ENCODE measurements at places on chromosomes 1 and 21. TPM values are rescaled to one million over a fixed set of nuclear protein-coding genes. Genes with fewer than 3 reads are reported as not detected.

Gene HFM1
- 0.09 TPM for total RNA-seq

Gene HHIPL2
- not detected for total RNA-seq

Gene PUM1
- total RNA-seq: 88.1 TPM

DNA sequence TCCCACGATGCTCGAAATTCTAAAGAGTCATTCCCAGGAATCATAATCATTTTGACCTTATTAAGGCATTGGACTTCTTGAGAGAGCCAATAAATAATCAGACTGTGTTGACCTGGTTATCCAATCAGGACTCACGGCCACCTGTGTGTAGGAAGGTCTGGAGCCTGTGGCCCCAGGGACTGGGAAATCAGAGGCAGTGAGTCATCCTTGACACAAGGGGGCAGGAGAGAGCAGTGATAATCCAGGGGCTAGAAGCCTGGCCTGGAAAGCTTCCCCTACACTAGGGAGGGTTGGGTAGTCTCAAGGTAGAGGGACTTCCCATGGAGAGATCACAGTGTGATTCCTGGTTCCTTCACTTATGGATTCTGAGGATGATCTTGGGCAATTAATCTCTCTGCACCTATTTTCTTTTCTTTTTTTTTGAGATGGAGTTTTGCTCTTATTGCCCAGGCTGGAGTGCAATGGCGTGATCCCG, 4.7 kb downstream of the MR1 start:
- DNase-seq: no peak
- no peaks in the 10 kb centered on the region for H3K27me3 ChIP-seq
- no peak overlapping the region for H3K27ac ChIP-seq
- peaks cover 32% of the 10 kb centered on the region for H3K4me1 ChIP-seq

Gene C2CD4D
- total RNA-seq: not detected

- no peak overlapping the region for H3K27ac ChIP-seq
- H3K4me1 ChIP-seq: no peaks in the 10 kb centered on the region
- peaks cover 89% of the 10 kb centered on the region for H3K36me3 ChIP-seq
- DNase-seq: no peak
- no peak overlapping the region for H3K4me3 ChIP-seq
- H3K27me3 ChIP-seq: no peaks in the 10 kb centered on the region
Measured at GRCh38 chr1:9600861-9601834, 12.4 kb downstream of the TMEM201 start.

DNA sequence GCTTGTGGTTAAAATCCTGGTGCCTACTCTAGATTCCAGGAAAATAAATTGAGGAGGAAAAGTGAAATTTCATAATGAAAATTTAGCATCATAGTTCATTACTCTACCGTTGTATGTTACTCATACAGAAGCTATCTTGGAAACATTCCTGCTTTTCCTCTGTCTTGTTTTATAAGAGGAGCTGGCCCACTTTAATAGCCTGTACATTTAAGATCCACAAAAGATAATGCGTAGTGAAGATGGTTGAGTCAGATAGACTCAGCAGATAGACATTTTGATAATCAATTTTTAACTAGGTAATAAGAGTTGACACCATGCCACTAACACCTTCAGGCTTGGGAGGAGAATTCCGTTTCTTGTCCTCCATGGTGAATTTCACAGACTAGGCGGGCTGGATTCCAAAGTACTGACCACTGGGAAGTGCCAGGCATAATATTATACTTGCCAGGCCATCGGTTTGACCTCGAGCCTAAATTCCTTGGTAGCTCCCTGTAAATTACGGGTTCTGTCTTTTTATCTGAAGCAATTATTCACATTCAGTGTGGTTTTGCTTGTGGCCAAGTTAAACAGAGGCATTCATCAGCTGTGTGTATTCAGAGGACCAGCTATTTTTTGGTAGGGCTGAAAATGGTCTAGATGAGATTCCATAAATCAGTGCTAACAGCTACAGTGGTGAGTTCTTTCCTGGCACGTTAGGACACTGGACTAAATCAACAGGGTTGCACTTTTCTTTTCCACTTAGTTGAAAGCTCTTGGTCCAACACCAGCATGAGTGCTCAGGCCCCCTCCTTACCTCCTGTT, 111.9 kb upstream of the KAZN start:
- no peaks in the 10 kb centered on the region for H3K36me3 ChIP-seq
- H3K4me3 ChIP-seq: no peak overlapping the region
- peak overlapping the region; percentile 37 for H3K27ac ChIP-seq
- no peaks in the 10 kb centered on the region for H3K4me1 ChIP-seq
- no peaks in the 10 kb centered on the region for H3K27me3 ChIP-seq
- DNase-seq: no peak

Gene AZIN2
- total RNA-seq: 1.5 TPM

Gene SLC6A17
- total RNA-seq: 0.26 TPM

Gene INKA2
- total RNA-seq: 4.6 TPM

Gene LCE1B
- total RNA-seq: not detected

Gene CNKSR1
- total RNA-seq: 30.9 TPM

Gene ARHGAP29
- 1.4 TPM for total RNA-seq

- H3K4me3 ChIP-seq: no peak overlapping the region
- H3K27ac ChIP-seq: no peak overlapping the region
- H3K27me3 ChIP-seq: no peaks in the 10 kb centered on the region
- H3K4me1 ChIP-seq: no peaks in the 10 kb centered on the region
- no peak for DNase-seq
- H3K36me3 ChIP-seq: no peaks in the 10 kb centered on the region
Measured at GRCh38 chr1:163205513-163205912, 2.8 kb upstream of the RGS5 start.

Gene TTLL10
- total RNA-seq: not detected

Gene NLRP3
- total RNA-seq: 1.7 TPM

DNA sequence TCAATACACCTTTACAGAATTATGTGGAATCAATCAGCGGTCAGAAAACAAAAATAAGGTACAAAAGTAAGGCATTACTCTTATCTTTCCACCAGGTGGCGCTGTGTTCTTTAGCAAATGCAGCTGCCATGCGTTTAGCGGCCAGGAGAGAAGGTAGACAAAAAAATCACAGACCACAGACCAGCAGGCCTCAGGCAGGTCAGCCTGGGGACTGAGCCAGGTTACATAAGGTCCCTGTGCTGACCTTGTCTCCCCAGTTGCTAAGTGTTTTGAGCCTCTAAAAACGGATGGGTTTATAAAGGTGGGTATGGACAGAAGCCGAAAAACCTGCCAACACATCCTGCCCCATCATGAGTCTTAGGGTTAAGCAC, 2.8 kb downstream of the RGS16 start:
- H3K36me3 ChIP-seq: peaks cover 14% of the 10 kb centered on the region
- peak overlapping the region; percentile 50 for H3K4me3 ChIP-seq
- DNase-seq: no peak
- H3K27me3 ChIP-seq: no peaks in the 10 kb centered on the region
- H3K27ac ChIP-seq: peak overlapping the region; percentile 12

DNA sequence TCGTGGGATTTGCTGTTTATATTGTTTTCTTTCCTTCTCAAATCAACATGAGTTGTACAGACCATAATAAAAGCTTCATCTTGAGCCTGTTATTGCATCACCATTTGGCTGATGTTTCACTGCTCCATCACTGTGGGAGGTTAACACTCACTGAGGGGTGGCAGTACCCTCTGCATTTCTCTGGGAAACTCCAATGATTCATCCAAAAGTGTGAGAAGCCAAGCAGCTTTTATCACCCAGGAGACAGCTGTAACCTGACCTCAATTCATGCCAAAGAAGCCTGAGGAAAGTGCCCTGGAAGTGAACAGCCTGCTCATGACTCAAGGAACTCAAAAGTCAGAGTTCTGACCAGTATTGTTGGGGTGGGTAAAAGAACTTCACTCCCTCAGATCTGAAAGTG, 84.1 kb downstream of the GPR88 start:
- H3K27ac ChIP-seq: no peak overlapping the region
- H3K4me3 ChIP-seq: no peak overlapping the region

DNA sequence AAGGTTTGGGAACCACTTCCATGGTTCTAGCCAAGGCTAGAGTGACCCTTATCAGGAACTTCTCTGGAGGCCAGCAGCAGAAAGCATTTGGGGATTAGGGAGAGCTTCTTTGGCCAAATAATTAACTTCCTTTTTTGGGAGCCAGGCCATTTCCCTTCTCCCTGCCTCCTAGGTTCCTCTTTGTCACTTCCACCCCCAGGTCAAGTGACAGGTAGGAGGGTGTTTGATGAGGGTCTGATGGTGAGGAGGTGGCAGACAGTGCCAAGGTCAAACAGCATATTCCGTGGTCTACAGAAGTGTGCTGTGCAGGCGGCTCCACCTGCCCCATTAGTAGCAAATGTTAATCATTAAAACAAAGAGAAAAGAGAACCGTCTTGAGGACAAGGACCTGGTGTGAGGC, 1.9 kb upstream of the KCNA10 start:
- DNase-seq: no peak
- H3K36me3 ChIP-seq: no peaks in the 10 kb centered on the region
- H3K4me3 ChIP-seq: no peak overlapping the region
- H3K27me3 ChIP-seq: no peaks in the 10 kb centered on the region
- H3K27ac ChIP-seq: no peak overlapping the region
- H3K4me1 ChIP-seq: no peaks in the 10 kb centered on the region

Gene CD84
- 0.61 TPM for total RNA-seq

Gene ELF3
- total RNA-seq: 146 TPM

Gene CFHR1
- total RNA-seq: not detected

Gene ABCA4
- not detected for total RNA-seq

Gene ADAMTS4
- total RNA-seq: 2.1 TPM

- H3K27me3 ChIP-seq: no peaks in the 10 kb centered on the region
- no peaks in the 10 kb centered on the region for H3K4me1 ChIP-seq
- no peak overlapping the region for H3K4me3 ChIP-seq
- H3K36me3 ChIP-seq: no peaks in the 10 kb centered on the region
Measured at GRCh38 chr1:184285401-184286087, 101.3 kb upstream of the C1orf21 start.

DNA sequence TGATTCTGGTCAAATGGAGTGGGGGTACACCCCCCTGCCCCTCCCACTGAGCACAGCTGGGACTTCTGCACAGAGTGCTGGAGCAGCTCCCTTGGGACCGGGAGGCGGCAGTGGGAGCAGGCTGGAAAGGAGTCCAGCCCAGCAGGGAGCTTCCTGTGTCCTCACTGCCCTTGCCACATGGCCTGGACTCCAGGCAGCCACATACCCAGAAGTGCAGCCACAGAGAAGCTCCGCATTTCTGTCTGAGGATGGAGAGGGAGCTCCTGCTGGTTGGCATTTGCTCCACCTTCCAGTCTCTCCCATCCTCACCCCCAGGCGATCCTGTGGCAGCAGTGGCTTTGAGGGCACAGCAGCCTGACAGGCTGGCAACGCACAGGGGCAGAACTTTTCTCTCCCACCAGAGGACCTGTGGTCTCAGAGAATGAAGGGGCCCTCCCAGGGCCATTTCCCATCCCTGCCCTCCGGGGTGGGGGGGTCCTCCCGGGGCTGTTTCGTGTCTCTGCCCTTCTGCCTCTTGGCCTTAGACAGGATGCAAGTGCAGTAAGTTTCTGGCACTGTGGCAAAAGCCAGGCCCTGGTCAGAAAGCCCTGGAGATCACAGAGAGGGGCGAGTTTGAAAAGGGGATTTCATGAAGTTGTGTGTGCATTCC, 103.6 kb upstream of the COL6A1 start:
- no peak overlapping the region for H3K4me3 ChIP-seq
- peaks cover 4% of the 10 kb centered on the region for H3K4me1 ChIP-seq
- H3K27me3 ChIP-seq: no peaks in the 10 kb centered on the region
- H3K36me3 ChIP-seq: no peaks in the 10 kb centered on the region
- no peak overlapping the region for H3K27ac ChIP-seq

DNA sequence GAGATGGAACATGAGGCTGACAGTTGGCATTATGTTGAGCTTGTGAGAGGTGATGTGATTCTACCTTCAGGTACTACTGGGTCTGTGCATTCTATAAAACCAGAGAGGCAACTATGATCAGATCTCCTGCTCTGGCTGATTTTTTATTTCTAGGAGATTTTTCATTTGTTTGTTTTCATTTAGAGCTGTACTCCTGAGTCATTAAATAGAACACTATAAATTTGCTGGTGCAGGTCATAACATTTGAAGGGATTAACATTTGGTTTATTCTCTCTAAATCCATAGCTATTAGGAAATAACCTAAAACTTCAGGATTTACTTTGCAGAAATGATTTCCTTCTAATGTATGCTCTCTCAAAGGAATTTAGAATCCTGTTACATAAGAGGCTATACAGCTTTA, 42.9 kb downstream of the MAGI3 start:
- H3K36me3 ChIP-seq: no peaks in the 10 kb centered on the region
- DNase-seq: no peak
- no peak overlapping the region for H3K27ac ChIP-seq
- H3K4me1 ChIP-seq: no peaks in the 10 kb centered on the region
- no peak overlapping the region for H3K4me3 ChIP-seq
- H3K27me3 ChIP-seq: no peaks in the 10 kb centered on the region

DNA sequence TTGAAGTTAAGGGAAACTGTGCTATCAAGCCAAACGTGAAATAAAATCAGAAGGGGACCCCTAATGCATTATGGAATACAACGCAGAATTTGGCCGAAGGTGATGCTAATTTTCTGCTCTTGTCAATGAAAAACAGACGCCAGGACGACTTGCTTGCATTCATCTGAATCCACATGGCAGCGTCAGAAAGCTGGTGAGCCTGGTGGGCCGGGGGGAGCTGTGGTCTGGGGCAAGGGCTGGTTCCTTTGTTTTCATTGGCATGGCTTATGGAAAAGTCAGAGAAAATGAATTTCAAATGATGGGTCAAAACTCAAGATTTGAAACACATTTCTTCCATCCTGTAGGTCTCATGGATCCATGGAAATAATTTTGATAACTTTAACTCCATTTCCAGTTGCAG, 86.4 kb upstream of the RUNX1 start:
- no peaks in the 10 kb centered on the region for H3K36me3 ChIP-seq
- no peak overlapping the region for H3K27ac ChIP-seq
- DNase-seq: no peak
- H3K4me1 ChIP-seq: peaks cover 29% of the 10 kb centered on the region
- H3K27me3 ChIP-seq: no peaks in the 10 kb centered on the region

DNA sequence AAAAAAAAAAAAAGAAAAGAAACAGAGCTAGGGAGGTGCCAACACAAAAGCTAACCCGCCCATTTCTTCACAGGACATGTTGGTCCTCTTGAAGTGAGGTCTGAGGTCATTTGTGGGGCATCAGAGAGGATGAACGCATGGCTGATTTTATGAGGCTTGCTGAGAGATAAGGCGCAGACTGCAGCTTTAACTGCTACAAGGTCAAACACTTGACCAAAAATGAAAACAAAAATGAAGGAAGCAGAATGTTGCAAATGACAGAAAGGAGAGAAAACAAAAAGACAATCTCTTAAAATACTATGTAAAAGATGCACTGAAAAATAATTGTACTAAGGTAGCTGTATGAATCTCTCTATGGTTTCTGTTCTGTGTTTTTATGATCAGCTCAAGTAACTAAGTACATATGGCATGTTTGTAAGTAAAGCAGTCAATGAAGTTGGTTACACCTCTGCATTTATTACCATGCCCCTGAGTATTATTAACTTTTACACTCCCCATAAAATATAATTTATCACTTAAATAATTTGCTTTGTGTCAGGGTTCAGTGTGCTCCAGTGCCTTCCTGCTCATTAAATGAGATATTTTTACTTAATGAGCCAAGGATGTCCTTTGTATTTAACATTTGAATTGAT, 249.1 kb upstream of the NR5A2 start:
- H3K27ac ChIP-seq: no peak overlapping the region
- DNase-seq: no peak
- no peaks in the 10 kb centered on the region for H3K4me1 ChIP-seq
- H3K4me3 ChIP-seq: no peak overlapping the region

Gene CENPF
- total RNA-seq: 14.1 TPM

- peaks cover 34% of the 10 kb centered on the region for H3K4me1 ChIP-seq
- no peaks in the 10 kb centered on the region for H3K27me3 ChIP-seq
- peak; percentile 27 for DNase-seq
- no peaks in the 10 kb centered on the region for H3K36me3 ChIP-seq
- H3K27ac ChIP-seq: peak overlapping the region; percentile 70
Measured at GRCh38 chr1:39933956-39934941, 20.7 kb upstream of the MFSD2A start.

Gene YY1AP1
- total RNA-seq: 80.2 TPM
